ENCODE measurements at places on chromosomes 11 and 22.

DNA sequence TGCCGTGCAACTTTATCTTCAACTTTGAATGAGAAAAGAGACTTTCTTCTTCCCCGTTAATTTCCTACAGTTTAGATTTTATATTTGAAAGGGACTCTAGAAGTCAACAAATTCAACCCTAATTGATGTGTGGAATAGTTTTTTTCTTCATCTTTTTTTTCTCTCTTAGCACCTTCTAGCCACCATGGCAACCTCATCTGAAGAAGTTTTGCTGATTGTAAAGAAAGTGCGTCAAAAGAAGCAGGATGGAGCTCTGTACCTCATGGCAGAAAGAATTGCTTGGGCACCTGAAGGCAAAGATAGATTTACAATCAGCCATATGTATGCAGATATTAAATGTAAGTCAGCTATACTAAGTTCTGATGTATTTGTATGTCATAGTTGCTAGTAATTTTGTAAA, 10.5 kb downstream of the GTF2H1 start:
- no peak for DNase-seq

GRCh38 chr11:103880968-103881367, 155.5 kb upstream of the DDI1 start:
- no peak for DNase-seq

DNA sequence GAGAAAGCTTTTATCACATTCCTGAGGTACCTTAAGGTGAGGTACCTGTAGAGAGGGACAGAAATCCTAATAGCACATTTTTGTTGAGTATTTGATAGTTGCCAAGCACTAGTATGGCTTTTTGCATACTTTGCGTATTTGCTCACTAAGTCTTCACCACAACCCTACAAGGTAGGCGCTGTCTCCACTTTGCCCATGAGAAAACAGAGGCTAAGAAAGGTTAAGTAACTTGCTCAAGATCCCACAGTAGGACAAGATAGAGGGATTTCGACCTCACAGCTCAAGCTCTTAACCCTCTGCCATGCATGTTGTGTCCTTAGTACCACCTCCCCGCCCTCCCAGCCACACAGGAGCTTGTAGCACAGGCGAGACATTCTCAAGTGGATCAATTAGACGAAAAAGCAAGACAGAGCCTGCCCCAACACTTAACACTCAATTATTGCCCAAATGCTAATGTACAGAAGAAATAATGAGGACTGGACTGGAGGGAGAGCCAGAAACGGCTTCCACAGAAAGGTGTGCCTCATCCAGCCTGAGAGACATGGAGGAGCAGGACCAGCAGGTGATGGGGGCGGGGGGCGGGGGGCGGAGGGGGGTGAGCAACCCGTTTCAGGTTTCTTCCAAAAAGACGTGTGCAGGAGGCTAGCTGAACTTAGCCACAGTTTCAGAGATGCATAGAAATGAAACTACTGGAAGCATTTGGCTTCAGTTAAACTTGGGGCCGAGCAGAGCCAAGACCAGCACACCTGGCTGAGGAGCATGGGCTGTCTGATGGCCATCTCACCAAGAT, 26.7 kb upstream of the CD44 start:
- DNase-seq: no peak

DNA sequence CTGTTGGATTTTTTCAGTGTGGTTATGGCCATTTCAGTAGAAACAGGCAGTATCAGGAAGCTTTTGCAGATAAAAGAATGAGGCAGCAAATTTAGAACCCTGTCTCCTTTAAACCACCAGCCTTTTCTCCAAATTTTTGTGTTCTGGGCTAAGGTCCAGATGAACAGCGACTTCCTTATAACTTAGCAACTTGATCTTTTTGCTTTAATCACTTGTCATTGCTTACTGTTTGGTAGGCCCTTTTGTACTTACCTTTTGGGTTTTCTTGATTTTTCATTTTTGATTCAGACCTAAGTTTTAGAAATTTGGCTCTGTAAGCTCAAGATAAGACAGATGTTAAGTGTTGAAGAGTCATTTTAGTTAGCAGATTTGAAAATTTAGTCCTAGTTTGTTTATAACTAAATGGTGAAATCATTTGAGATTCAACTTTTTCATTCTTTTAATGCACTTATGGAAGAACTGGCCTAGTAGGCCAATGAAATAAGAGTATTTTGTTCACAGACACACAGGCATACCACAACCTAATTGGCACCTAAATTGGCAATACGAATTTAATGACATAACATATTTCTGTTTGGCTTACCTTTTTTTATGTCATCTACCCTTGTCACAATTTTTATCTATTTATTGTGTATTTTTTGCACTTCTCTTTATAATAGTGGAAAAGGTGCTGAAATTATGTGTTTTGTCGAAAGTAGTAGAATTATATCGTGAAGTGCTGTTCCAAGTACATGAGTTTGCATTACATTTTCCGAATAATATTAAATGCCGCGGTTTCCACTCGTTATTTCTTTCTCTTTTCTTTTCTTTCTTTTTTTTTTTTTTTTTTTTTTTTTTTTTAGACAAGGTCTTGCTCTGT, 2.1 kb downstream of the RTN3 start:
- DNase-seq: no peak

- no peak for DNase-seq
These were observed 902.2 kb downstream of the BRD1 start for GRCh38 chr22:48925450-48925849.

DNA sequence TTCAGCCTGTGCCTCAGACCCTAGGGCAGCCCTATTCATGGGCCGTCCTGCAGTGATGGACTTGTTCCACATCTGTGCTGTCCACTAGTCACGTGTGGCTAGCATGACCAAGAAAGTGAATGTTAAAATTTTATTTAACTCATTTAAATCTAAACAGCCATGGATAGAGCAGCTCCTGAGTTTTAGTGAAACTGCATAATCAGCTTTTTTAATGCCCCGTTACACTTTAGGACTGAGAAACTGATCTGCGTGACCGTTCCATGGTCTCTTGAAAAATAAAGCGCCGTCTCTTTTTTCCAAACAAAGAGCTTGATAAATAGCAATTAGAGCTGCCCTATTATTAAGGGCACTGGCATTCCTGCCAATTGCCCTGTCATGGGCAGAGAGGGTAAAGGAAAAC, 76.5 kb upstream of the SNX19 start:
- no peak for DNase-seq

DNA sequence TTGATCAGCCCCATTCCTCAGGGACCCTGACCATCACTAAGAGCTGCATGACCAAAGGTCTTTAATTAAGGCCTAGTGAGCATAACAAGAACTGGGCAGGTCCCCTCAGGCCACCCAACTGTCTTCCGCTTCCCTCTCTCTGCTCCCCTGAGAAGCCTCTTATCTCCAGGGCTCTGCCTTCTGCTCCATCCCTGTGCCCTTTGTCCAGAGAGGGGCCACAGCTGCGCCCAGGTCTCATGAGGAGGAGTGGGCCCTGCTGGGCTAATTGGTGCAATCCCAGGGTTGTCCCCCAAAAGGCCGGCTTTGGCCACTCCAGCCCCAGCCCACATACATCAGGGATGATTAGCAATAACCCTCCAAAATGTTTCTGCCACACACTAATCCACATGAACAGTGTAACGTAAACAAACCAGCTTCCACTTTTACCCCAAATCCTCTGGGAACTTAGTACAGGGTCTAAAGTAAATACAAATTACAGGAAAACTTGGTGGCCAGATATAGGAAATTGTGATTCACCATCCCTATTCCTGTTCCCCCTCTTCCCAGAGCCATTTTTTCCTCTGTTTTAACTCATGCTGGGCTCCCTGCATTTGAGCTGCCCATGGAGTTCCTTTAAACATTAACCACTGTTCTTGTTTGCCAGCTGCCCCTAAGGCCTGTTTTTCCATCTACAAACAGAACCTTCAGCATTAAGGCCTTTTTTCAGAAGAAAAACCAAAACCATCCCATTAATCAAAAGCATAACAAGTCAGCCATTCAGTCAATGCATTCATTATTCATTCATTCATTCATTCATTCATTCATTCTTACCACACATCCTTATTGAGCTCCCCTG, 34.6 kb upstream of the CAVIN3 start:
- DNase-seq: no peak

DNA sequence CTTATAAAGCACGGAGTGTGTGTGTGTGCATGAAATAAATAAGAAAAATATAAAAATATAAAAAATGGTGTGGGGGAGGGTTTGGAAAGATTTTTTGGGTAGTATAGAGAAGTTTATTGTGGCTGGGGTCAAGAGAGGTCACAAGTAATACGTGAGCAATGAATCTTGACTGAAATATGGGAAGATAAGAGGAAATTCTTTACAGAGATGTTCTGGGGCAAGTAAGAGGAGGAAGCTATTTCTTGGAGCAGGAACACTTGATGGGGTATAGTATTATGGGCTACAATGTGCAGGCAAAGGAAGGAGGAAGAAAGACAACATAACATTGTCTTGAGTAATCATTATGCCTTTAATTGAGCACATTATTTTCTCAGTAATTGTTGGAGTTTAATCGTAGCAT, 2.1 kb downstream of the HBD start:
- no peak for DNase-seq

DNA sequence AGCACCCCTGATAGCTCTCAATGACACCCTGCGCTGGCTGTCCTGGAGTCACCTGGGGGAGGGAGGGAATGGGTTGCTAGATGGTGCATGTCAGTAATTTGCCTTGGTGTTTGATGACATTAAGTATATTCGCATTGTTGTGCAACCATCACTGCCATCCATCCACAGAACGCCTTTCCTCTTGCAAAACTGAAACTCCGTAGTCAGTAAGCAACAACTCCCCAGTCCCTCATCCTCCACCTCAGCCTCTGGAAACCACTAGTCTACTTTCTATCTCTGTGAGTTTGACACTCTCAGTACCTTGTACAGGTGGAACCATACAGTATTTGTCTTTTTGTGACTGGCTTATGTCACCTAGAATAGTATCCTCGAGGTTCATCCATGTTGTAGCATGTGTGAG, 62.6 kb downstream of the PKNOX2 start:
- no peak for DNase-seq

DNA sequence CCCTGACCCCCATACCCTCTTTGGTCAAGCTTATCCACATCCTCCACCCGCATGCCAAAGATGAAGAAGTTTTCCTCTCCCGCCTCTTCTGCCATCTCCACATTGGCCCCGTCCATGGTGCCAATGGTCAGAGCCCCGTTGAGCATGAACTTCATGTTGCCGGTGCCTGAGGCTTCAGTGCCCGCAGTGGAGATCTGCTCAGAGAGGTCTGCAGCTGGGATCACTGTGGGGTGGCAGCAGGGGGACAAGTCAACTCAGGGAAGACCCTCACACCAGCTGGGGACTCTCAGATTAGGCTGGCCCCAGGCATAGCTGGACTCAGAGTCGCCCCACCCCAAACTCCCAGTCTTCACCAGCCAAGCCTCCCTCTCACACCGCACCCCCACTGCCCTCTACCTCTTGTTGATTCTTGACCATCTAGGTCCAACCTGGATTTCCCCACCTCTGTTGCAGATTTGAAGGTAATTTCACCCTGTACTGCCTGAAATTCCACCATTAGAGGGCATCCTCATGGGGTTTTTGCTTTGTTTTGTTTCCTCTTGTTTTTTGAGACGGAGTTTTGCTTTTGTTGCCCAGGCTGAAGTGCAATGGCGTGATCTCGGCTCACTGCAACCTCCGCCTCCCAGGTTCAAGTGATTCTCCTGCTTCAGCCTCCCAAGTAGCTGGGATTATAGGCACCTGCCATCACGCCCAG, 6.6 kb upstream of the RASGRP2 start:
- DNase-seq: no peak

- no peak for DNase-seq
These were observed 48.1 kb downstream of the CNTN5 start for GRCh38 chr11:99068832-99069231.

DNA sequence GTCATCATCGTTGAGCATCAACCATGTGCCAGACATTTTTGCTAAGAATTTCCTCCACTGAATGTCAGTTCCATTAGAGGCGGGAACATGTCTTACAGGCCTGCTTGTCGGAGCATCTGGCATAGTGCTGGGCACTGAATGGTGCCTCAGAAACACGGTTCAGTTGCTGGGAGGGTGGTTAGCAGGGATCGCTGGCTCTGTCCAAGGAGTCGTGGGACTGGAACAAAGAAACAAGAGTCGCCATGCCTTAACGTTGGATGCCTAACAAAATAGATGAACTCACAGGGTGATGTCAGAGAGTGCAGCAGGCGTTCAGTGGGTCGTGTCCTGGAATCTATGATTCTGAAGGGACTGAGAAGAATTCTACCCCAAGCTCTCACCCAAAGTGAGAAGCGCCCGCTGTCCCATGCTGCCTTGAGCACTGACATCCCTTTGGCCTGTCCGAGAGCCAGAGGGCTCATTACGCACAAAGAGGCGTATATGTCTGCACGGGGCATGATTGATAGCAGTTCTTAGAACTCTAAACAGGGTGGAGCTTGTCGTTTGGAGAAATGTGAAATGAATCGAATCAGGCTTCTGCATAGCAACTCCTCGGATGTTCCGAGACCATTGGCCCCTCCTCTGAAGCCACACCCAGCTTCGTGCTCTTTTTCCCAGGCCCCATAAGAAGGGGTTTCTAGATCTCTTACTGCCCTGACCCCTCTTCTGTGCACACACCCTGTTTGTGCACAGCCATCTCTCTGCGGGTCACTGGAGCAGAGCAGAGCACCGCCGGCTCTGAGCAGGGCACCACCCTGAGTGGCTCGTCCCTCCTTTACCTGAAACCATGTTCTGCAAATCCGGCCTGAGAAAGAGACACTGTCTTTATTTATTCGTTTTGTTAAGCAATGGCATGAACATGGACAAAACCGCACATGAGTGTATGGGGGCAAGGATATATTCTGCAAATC, 113.1 kb upstream of the B3GAT1 start:
- DNase-seq: peak; percentile 26

All from NCI-H82 (cell line).